ENCODE measurements at places on chromosomes 6 and 20. TPM values are rescaled to one million over a fixed set of nuclear protein-coding genes. Genes with fewer than 3 reads are reported as not detected.

The CPXM1 gene
- total RNA-seq = 0.69 TPM

DNA sequence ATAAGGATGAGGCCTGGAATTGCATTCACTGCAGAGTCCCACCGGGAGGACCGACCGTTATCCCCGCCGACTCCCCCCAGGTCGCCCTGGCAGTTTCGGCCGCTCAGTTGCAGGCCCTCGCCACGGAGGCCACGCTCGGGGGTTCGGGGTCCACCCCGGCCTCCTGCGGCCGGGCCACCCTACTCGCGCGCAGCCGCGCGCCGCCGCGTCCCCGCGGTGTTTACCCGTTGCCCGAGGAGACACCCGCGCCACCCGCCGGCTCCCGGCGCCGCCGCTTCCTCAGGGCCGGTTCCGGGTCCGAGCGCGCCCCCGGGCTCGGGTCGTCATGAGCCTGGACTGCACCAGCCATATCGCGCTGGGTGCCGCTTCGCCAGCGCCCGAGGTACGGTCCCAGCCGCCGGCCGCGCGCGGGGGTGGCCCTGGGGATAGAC is at the start of gene CCDC170:
CCDC170 (plus strand) TSS at position 214 of the 431 bp plus-strand sequence; CDS start at position 326, 112 bp downstream.
- peak; percentile 36 for ATAC-seq

The RUNX2 gene
- 30.8 TPM for total RNA-seq

The DEFB124 gene
- total RNA-seq = not detected

The NT5E gene
- 1.2 TPM for total RNA-seq

DNA sequence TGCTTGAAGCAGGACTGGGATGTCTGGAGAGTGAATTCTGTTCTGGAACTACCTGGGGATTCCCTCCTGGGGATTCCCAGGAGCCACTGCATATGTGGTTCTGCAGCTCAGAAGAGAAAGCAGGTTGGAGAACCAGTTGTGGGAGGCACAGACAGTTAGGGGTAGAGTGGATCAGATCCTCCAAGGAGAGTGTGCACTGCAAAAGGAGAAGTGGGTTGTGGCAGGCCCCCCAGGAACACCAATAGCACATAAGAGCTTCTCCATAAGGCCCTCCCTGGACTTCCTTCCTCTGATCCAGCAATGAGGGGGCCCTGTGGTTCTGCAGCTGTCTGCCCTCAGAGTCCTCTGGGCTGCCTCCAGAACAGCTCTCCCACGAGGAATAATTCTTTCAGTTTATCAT is 369.2 kb upstream of the CNR1 start:
- ATAC-seq = no peak

DNA sequence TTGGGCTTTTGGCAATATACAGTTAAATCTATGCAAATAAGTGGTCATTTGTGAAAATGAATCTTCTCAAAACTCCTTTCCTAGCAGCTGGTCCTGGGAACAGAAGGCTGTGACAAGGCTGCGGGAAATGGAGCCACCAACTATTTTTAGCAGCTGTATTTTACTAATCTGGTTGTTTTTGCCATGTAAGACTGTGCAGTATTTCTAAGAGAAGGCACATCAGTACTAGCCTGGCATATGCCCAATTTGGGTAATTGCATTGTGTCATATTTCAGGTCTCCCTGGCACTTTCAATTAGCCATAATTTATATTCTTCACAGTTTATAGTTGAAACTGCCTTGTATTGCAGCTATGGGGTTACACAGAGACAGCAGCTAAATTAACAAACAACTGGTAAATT is 109.6 kb downstream of the MANEA start:
- no peak for ATAC-seq

The VWA7 gene
- 4.2 TPM for total RNA-seq

- ATAC-seq = peak; percentile 11
Measured at GRCh38 chr20:62804021-62804626, 511 bp upstream of the OGFR start.

- ATAC-seq = no peak
Measured at GRCh38 chr6:69116658-69117057, 481.6 kb downstream of the ADGRB3 start.

The KCNB1 gene
- not detected for total RNA-seq

DNA sequence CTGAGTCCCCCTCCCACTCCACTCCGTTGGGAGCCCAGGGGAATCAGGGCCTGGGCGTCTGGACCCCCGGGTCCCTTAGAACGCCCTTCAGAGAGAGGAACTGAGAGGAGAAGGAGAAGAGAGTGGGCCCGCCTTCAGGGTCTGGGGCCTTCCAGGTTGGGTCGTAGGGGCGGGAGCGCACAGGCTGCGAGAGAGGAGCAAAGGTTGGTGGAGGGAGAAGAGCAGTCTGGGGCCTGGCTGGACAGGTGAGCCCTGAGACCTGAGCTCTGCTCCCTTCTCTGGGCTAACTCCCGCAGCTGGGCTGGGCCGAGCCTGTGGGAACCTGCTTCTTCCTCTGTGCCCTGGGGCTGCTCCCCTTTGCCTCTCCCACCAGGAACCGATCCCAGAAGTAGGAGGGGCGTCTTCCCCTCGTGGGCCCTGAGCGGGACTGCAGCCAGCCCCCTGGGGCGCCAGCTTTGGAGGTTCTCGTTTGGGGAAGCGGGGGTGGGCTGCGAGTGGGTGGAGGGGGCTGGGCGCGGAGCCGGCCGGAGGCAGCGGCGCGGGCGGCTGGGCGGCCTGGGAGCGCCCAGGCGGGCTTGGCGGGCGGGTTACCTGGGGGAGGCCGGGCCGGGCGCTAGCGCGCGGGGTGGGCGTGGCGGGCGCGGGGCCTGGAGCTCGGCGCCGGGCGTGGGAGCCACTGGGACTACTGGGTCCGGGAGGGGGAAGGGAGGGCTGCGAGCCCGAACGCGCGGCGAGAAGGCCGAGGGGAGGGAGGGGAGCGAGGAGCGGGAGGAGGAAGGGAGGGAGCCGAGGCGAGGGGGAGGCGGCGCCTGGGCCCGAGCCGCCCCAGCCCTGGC is at the start of gene DDR1:
DDR1 (plus strand) TSS at position 835 of the 836 bp plus-strand sequence. CDS start 4,211 bp downstream, outside the sequence.
- ATAC-seq = peak; percentile 66

- no peak for ATAC-seq
Measured at GRCh38 chr20:63333241-63333836, 27.8 kb downstream of the CHRNA4 start.

DNA sequence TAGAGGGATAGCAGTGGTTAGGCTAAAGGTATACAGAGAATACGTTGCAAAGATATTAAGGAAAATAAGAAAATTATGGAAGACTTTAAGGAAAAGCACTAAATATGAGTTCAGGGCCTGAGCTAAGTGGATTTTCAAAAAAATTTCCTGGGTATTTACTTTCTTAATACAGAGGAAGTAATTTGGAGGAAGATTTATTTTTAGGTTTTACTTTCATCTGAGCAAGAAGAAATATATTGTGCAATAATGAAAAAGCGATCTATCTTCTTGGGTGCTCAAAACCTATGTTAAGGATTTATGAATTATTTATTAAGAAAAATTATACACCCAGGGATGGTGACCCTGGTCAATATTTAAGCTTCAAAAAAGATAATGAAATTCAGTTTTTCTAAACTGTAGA is 224.7 kb downstream of the PLCB1 start:
- no peak for ATAC-seq

DNA sequence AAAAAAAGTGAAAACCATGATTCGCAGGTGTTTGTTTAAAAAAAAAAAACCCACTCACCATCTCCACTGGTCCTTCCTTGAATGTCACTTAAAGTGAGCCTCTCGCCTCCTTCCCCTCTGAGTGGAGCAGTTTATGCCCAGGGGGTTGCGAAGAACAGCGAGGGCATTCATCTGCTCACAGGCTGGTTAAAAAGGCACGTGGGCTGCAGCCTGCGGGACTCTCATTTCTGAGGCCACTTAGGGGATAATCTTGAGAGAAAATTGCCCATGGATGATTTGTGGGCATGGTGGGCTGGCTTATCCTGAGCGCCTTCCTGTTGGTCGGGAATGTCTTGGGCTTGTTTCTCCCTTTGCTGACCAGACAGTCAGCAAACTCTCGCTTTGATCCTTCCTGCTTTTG is 18.9 kb downstream of the BCAS4 start:
- ATAC-seq = no peak

- peak; percentile 29 for ATAC-seq
Measured at GRCh38 chr20:18567739-18568091, 483 bp downstream of the SMIM26 start.

DNA sequence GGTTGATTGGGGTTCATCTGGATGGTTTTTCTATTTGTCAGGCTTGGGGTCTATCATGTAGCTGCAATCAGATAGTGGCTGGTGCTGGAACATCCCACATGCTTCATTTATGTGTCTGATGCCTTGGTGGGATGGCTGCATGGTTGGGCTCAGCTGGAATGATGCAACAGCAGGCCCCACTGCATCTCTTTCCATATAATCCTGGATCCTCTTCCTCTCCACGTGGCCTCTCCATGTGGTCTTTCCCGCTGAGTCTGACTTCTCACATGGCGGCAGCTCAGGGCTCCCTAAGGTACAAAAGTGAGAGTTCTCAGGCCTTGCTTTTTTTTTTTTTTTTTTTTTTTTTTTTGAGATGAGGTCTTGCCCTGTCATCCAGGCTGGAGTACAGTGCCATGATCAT is 65.0 kb upstream of the SUPT3H start:
- no peak for ATAC-seq

The TRMT6 gene
- total RNA-seq = 19.8 TPM

DNA sequence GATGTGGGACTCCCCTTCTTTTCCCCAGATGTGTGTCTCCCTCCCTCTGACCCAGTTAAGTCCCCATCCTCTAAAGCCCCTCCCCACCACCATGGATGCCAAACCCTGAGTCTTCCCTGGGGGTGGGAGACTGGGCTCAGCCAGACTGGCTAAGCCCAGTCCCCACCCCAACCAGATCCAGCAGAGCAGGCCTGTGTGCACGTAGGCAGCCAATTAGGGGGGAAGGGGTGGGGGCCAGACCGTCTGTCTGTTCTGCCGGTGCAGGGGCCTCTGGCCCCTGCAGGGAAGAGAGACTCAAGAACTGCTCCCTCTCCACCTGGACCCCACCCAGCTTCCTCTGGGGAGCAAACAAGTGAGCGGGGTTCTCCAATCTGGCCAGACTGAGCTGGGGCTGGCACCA is 605 bp downstream of the COX4I2 start:
- no peak for ATAC-seq

GRCh38 chr6:138346302-138347195 is 31.2 kb upstream of the SMIM28 start:
- ATAC-seq = no peak

DNA sequence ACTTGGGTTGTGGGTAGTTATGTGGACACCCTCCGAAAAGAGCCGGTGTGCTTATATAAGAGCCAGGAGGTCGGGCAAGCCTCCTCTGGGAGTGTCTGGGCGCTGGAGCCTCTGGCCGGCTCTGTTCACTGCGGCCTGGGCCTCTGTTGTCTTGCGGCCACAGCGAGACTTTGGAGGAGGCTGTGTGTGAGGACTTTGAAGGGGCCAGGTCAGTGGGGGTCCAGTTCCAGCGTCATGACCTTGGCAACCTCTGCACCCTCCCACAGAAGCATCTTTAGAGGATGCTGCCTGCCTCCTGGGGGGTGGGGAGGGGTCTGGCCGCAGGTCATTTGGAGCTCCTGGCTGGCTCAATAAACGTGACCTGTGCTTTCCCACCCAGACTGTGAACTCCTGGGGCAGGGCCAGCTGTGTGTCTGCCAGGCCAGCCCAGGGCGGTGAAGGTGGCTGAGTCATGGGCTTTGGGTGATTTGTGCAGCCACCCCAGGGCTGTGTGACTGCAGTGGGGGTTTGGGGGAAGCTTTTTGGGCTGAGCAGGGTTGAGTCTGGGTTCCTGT is 1.2 kb downstream of the TCEA2 start:
- no peak for ATAC-seq

DNA sequence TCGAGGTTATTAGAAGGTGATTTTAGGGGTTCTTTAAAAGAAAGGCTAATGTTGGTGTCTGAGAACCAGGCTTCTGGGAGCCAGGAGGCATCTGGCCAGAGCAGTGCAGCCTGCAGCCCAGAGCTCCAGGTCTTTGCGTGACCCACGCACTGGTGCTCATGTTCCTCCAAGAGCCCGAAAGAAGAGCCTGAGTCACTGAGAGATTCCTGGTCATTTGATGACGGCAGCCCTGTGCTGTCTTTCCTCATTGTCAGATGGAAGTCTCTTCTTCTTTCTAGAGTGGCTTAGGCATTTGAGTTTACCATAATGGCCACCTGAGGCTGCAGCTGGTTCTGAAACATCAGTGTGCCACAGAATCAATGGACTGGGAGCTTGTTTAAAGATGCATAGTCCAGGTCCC is 46.4 kb downstream of the CD109 start:
- no peak for ATAC-seq

DNA sequence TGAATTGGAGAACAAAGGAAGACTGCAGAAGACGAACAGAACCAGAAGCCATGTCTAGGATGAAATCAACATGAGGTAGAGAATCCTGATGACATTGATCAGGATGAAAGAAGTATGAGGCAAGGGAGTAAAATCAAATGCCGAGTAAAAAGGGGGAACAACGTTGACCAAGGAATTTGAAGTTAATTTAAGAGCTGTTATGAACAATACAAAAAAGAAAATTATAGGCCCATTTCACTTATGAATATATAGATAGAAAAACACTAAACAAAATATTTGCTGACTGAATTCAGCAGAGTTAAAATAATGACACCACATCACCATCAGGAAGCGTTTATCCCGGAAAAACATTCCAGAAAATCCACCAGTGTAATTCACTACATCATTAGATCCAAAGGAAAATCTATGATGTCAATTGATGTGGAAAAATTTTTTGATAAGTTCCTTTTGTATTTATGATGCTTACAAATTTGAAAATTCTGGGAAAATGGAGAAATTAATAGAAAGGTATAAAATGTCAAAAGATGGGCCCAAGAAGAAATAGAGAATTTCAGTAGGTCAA is 8.1 kb upstream of the CCN5 start:
- no peak for ATAC-seq

DNA sequence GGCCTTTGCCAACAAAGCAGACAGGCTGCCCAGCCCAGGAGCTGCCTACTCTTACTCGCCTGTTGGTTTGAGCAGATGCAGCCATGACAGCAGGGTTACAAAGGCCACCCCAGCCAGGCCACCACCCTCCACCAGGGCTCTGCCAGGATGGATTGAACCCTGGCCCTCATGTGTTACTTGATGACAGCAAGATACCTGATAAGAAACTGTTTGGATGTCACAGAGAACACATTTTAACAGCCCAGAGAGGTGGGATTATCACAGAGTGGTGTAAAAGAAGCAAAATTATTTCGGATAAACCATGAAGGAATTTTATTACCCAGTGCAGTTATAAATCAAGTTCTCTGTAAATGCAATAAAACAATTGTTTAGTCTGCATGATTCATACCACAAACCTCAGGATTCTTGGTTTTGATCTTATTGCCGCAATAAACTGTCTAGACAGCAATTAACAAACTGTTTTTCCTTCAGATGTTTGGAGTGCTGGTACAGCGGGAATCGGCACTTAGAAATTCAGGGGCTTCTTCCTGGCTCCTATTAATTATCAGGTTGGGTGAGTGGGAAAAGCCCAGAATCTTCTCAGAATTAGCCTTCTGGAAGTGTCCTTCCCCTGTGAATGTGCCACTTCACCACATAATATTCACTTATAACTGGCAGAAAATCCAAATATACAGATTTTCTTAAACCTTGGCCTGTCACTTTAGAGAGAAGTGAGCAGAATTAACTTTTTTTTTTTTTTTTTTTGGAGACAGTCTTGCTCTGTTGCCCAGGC is 58.0 kb upstream of the SALL4 start:
- ATAC-seq = no peak
